ENCODE measurements at places on chromosomes 1 and 21.

DNA sequence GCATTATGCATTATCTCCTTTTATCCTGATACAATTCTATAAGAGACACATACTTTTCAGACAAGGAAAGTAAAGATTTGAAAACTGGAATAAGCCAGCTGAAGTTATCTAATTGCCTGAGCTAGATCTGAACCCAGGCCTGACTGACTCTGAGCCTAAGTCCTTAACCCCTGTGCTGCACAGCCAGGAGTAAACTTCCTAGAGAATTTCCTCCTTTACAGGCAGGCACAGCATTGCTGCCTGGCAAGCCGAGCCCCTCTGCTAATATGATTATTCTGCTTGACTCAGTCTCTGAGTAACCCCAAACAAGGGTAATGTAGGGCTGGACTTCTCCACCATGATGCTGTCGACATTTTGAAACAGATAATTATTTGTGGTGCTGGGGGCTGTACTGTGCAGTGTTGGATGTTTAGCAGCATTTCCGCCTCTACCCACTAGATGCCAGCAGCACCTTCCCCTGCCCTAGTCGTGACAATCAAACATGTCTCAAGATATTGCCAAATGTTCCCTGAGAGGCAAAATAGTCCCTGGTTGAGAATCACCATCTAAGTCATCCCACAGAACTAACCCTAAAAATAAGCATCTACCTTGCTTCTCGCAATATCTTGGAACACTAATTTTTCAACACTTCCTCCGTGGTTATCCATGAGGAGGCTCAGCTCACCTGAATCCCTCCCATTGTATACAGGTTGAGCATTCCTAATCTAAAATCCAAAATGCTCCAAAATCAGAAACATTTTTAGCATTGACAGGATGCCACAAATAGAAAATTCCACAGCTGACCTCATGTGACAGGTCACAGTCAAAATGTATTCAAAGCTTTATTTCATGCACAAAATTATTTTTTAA, 18.5 kb downstream of the CAMK1G start:
- DNase-seq, result no peak

DNA sequence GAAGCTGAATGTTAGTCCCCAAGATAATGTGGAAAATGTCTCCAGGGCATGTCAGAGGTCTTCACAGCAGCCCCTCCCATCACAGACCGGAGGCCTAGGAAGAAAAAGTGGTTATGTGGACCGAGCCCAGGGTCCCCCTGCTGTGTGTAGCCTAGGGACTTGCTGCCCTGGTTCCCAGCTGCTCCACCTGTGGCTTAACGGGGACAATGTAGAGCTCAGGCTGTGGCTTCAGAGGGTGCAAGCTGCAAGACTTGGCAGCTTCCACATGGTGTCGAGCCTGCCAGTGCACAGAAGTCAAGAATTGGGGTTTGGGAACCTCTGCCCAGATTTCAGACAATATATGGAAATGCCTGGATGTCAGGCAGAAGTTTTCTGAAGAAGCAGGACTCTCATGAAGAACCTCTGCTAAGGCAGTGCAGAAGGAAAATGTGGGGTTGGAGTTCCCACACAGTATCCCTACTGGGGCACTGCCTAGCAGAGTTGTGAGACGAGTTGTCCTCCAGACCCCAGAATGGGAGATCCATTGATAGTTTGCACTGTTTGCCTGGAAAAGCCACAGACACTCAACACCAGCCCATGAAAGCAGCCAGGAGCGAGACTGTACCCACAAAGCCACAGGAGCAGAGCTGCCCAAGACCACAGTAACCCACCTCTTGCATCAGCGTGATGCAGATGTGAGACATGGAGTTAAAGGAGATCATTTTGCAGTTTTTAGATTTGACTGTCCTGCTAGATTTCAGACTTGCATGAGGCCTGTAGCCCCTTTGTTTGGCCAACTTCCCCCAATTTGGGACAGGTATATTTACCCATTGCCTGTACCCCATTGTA, 204.9 kb downstream of the MRPL39 start:
- DNase-seq, result no peak

DNA sequence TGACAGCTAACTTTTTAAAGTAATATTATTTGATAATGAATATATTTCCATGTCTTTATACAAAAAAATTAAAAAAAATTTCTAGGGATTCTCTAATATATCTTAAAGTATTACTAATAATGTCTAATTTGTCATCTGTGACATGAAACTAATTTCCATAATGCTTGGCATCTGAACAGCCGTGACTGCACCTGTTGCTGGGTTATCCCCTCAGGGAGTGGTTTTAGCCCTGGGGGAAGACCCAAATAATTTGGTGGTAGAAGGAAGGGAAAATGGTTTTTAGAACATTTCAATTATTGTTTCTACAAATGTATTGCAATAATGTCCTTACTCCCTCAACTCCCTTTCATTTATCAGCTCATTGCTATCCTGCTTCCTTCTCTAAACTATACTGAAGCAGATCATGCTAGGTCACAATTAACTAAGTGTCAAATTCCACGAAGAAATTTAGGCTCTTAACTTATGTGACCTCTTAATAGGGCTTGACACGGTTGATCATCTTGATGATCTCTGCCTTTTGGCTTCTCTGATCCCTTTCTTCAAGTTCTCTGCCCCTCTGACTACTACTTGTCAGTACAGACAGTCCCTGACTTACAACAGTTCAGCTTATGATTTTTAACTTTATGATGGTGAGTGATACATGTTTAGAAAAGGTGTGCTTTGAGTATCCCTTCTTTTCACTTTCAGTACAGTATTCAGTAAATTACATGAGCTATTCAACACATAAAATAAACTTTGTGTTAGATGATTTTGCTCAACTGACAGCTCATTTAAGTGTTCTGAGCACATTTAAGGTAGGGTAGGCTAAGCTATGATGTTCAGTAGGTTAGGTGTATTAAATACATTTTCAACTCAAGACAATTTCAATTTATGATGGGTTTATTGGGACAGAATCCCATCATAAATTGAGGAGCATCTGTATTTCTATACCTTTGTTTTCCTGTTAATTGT, 26.4 kb upstream of the DPH5 start:
- DNase-seq, result no peak

GRCh38 chr1:93715529-93716126, 34.0 kb upstream of the BCAR3 start:
- DNase-seq, result no peak

DNA sequence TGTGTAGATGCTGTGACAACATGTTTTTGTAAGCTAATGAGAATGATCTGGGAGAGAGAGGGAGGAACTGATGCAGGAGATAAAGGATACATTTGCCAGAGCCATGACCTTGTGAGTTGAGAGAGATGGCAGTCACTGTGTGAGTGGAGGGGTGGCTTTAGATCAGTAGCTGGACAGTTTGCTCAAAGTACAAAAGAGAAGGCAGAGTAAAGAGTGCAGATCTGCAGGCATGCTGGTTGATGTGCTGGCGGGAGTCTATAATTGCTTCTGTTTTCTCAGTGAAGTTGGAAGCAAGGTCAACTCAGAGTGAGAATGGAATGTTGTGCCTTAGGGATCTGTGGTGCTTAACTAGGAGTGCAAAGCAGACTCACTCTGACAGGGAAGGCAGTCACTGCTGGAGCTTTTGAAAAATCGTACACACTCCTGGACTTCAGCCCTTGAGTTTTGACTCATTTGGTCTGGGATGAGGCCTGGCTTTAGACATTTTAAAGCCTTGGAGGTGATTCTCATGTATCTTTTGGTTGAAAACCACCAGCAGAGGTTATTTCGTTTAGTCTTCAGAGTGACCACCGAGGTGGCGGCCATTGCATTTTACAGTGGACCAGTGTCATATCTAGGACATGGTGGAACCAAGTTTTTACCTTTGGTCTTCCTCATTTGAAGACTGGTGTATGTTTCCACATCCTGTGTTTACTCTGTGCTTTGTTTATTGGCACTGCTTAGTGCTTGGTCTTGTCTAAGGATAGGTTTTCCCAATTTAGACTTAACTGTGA, 49.6 kb downstream of the MTR start:
- no peak for DNase-seq

DNA sequence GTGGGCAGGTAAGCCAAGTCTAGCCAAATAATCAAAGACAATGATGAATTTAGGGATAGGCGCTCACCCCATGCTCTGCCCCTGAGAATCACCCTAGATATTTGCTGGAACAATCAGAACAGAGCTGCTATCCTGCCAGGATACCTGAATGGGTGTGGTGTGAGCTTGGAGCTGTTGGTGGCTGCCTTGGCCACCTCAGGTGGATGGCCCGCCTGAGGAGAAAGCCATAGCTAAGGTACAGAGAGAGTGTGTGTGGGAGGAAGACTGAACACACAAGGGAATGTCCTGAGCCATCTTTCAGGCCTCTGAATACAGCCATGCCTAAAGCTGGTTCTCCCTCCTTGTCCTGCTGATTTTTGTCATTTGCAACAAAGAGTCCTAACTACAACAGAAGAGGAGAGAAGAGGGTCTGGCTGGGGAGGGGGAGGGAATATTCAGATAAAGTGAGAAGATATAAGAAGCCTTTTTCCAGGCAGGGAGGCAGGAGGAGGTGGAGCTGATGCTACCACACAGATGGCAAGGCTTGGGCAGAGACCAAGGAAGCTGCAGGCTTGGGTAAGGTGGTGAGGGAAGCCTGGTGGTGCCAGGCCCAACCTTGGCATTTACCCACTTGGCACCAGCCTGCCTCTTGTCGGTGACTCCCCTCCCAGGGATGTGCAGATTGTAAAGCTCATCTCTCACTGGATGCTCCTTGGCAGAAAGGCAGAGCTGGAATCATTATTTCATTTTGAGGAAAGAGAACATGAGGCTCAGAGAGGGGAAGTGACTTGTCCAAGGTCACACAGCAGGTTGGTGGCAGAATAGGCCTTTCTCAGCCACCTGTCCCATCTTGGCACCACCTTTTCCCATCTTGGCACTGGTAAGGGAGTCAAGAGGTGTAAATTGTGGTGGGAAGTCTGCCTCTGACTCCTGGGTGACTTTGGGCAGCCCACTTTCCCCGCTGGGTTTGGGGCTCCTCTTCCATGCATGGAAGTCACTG, 49.7 kb downstream of the NKAIN1 start:
- DNase-seq, result no peak

GRCh38 chr1:99004861-99005442, at the start of gene PLPPR5:
PLPPR5 (minus strand) TSS chr1:99004861; CDS start chr1:99004671, 190 bp downstream.
- DNase-seq, result no peak

DNA sequence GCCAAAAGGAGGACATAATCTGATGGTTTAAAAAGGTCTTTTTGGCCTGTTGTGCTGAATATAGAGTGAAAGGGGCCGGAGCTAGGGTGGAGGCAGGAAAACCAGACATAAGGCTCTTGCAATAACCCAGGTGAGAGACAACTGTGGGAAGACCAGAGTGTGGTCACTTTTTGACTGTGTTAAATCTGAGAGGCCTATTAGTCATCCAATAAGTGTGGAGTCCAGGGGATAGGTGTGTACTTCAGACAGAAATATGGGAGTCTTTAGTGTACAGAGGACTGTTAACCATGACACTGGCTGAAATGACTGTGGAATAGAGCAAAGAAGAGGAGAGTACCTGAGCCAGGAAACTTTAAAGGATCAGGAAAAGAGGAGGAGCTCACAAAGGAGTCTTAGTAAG, 89.3 kb downstream of the VAV3 start:
- no peak for DNase-seq

DNA sequence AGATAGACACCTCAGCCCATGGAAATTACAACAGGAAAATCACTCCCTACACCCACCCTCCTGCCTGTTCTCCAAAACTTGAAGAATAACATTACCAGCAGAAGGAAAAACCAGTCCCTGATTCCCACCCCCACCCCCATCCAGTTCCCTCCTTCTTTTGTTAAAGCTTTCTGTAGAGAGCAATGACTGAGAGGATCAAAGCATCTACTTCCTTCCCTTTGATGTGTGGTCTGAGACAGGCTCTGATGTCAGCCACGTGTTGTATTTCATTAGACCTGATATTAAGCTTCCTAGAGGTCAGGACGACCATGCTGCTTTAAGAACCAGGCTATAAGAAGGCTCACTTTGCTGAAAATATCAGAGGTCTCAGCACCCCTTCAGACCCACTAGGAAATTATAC, 73.9 kb upstream of the HAO2 start:
- DNase-seq, result no peak

GRCh38 chr1:22112554-22112953, 30.3 kb downstream of the WNT4 start:
- no peak for DNase-seq

DNA sequence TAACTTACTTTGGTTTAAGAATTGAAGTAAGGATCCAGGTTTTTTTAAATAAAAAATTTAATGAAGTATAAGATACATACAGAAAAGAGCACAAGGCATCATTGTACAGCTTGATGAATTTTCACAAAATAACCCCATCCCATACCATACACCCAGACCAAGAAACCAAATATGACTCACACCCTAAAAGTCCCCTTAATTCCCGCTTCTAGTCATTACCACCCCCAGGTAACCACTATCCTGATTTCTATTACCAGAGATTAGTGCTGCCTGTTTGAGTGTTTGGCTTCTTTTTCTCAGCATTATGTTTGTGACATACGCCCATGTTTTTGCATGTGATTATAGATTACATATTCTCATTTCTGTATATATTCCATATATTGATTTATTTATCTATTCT, 98.5 kb upstream of the HIVEP3 start:
- DNase-seq, result no peak

DNA sequence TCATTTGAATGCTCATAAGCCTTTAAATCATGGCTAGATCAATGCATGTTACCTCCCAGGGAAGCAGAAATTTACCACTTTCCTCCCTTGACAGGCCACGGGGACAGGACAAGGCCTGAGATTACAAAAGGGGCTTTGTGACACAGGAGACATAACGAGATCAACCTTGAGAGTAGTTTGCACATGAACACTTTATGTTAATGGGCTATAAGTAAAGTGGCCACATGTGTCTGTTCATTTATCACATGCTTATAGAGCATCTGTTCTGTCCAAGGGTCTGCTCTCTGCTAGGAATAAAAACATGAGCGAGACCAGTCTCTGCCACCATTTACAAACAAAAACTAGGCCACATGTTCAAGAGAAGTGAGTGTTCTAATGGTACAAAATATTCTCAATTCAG, 144.1 kb upstream of the C8B start:
- no peak for DNase-seq

- DNase-seq, result no peak
These were observed 197.5 kb downstream of the BRINP2 start for GRCh38 chr1:177368255-177368654.

Data from stimulated activated CD4-positive, alpha-beta T cell treated with anti-CD3 and anti-CD28 coated beads, Interleukin-1b, Interleukin-23, amount 100 ng/mL, for 24 hours (primary cell).